ENCODE measurements at places on chromosomes 4 and X.

DNA sequence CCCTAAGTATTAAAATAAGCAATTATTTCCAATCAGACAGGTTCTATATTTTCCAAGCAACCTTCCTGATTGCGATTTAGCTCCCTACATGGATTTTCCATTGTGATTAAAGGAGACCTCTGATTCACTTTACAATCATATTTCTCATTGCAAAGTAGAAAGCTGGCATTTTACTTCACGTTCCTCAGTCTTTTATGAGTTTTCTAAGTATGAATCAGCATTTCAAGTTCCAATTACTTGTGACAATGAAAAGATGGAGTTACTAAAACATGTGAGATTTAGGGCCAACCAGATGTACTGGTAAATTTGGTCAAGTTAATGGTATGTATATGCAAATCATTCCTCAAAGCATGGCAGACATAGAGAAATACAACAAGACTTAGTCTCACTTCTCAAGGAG, 206.2 kb downstream of the KCNIP4 start:
- DNase-seq: no peak

DNA sequence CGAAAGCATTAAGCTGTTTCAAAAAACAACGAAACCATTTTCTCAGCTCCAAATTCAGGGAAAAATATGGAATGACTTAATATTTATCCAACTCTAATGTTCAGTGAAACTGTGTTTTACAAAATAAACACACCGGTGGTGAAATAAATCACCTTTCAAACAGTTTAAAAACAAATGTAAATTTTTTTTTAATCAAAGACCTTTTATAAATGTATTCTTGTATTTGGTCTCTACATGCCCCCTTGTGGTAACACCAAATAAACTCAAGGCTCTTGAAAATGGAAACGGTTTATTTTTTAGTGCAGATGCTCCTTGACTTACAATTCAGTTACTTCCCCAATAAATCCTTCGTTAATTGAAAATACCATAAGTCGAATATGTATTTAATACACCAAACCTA, 45.8 kb upstream of the ITM2A start:
- no peak for DNase-seq

DNA sequence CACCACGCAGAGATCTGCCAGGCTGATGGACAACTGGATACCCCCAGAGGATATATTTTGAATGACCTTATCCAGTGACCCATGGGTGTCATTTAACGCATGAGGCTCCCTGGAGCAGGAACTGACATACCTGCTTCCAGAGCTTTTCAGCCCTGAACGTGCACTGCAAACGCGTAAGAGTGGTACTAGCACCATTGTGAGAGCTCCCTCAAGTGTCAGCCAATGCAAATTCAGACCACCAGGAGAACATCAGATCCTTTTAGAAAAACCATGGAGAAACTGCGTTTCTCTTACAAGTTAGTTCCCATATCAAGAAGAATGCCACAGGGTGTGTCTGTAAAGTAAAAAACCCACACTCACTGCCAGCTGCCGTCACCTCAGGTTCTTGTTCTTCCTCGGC, 7.3 kb downstream of the TREX2 start:
- DNase-seq: no peak

DNA sequence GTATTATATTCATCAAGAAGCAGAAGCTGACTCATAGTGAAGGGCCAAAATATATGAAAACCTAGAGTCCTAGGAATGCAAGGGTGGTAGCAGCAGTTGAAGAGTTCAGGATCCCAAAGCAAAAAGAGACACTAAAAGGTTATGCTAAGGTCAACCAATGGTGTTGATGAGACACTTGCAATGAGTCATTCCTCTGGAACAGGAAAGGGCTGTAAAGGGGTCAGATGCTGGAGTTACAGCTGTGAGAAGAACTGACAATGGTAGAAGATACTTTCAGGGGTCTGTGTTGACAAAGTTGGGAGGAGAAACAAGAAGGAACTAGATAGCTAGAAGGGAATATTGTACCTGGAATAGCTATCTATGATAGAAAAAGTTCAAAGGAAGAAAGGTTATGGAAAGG, 47.5 kb downstream of the ZGRF1 start:
- no peak for DNase-seq

DNA sequence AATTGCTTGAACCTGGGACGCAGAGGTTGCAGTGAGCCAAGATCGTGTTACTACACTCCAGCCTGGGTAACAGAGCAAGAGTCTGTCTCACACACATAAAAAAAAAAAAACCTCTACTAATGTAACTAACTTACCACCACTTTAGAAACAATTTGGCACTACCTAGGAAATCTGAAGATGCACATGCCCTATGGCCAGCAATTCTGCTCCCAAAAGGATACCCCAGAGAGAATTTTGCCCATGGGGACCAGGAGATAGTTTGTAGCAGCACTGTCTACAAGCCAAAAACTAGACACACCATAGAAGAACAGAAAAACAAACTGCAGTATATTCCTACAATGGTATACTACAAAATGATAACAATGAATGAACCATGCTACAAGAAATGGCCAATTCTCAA, 37.5 kb downstream of the USP46 start:
- no peak for DNase-seq

DNA sequence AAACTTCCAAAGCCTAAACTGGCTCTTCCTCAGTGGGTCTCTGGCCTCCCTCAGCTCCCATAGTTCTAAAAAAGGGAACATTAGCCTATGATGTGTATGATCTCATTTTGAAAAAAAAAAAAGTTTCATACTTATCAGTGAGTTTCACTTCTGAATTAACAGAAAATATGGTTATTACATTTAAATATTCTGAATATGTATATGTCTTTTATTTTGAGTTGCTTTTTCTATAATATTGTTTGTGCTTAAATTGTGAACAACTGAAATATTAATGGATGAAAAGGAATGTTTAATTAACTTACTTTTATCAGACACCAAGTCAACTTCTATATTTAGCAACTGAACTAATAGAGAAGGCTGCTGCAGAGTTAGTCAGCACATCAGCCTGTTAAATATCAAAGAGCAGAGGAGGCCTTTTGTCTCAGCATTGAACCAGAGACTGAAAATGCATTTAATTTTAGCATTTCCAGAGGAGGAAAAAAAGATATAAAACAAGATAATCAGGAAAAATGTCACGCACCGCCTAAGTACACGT, 20.4 kb upstream of the FHL1 start:
- no peak for DNase-seq

DNA sequence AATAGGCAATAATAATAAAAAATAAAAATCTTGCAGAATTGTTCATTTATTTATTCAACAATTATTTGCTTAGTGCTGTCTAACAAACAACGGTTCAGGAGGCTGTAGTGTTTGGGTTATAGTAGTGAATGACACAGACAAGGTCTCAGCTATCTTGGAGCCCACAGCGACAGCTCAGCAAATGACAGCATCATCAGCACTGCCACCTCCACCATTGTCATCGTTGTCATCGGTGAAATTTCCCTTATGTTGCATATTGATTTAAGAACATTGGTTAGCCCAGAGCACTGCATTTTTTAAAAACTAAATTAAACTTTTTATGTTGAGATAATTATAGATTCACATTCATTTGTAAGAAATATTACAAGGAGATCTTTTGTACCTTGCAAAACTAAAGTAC, 79.9 kb downstream of the TRAPPC11 start:
- no peak for DNase-seq

- DNase-seq: no peak
Measured at GRCh38 chr4:110970642-110971041, 347.8 kb upstream of the PITX2 start.

GRCh38 chrX:153423652-153424051, 12.4 kb downstream of the ZFP92 start:
- no peak for DNase-seq

DNA sequence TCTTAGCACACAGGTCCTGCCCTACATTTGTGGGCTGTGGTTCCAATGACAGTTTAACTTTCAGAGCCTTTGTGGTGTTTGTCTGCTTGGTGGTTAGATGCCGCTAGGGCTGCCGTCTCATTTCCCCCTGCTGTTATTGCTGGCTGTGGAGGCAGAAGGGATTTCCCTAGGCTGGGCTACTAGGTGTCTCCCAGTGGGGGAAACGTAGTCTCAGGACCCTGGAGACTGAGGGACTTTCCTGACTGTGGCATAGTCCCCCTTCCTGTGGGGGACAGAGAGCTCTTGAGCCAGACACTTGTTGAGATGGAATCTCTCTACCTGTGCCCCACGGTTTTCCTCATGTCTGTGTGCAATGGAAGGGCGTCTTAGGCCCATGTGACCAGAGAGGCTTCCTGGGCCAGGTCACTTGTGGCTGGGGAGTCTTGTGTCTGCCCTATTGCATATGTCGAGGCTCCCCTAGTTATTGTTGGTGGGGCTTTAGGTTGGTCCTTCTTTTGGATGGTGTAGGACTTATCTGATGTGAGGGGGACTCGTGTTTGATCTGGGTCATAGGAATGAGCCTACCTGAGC, 68.2 kb downstream of the ARHGAP10 start:
- DNase-seq: no peak

DNA sequence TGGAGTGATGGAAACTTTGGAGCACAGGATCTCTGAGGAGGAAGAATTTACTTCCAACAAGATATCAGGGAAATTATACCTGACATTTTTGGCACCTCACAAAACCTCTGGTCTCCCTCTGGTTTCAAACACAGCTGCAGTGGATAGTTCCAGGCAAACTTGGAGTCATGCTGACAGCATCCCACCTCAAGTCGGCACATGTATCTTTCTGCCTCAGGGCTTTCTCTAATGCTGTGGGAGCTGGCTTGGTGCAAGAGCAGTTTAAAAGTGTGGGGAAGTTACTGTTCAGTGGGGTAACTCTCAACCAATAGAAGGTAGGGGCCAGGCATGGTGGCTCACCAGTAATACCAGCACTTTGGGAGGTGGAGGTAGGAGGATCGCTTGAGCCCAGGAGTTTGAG, 207.1 kb upstream of the NHS start:
- no peak for DNase-seq

DNA sequence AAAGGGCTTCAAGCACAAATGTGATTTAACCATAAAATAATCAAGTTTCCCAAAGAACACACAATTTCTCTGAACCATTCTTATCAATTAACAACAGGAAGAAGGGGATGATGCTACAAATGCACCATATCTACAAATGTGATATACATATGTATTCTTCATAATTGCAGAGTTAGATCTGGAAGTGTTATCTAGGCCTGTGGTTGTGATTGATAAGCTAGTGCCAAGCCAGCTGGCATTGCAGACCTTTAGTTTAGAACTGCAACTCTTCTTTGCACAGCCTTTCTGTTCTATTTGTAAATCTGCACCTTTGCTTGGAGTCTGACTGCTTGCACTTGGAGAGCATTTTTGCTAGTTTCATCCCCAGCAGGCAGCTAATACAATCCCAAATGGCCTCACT, 145.5 kb upstream of the NPY2R start:
- DNase-seq: no peak

GRCh38 chr4:14877246-14878225, 124.7 kb upstream of the CPEB2 start:
- no peak for DNase-seq

DNA sequence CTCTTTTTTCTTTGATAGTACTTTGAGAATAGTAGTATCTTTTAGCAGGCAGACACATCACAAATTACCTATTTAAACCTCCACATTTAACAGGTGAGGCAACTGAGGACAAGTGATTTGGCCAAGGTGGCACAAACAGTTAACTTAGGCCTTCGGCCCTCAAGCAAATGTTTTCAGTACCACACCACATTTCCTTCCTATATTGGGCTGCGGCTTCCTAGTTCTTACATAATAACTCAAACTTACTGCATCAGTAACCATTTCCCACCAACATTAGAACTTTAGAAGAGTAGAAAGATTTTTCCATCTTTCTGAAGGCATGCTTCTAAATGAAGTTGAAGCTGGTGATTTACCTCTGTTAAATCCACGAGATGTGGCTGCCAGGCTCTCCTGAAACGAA, 63.2 kb upstream of the SLC4A4 start:
- no peak for DNase-seq

GRCh38 chr4:145635630-145636029, 16.4 kb downstream of the MMAA start:
- DNase-seq: no peak

DNA sequence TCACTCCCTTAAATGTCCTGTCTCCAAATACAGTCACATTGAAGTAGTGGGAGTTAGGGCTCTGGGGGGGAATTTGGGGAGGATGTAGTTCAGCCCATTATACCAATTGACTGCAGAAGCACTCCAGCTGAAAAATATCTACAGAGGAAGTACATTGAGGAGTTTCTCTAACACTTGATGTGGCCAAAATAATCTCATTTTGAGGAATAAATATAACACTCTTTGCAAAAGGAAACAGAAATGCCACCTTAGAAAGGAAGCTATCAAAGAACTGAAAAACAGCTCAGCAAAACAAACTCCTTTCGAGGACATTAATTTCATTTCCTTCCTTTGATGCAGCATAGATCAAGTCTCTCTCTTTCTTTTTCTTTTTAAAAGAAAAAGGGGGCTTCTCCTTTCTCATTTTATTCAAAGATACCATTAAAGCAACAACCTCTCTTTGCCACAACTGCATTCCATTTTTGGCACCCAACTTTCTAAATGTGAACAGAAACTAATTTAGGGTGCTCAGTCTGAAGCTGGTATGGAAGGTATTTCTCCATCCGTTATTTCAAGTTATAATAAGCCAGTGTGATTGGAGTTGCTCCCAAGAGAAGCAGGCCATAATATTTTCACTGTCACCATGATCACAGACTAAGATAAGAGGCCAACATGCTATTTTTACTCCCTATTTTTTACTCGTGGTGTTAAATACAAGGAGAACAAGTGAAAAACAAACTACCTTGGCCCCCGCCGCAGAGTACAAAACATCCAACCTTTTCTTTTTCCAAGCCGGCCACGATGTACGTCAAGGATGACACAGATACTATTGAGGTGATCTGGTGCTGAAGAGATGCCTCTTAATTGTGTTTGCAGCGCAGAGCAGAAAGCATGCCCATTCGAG, 230.4 kb upstream of the GATB start:
- DNase-seq: no peak

Measured in esophagus squamous epithelium (tissue), 5 donors.